Left lung (tissue), 14 donors: ENCODE measurements at places on chromosomes 16 and 17. TPM values are rescaled to one million over a fixed set of nuclear protein-coding genes. Genes with fewer than 3 reads are reported as not detected.
A peak's percentile ranks its signal among the peaks of the same experiment; 100 is the strongest.

The KCNAB3 gene
- 3.5 TPM for total RNA-seq

The BEAN1 gene
- total RNA-seq, result 0.65 TPM

The FGF11 gene
- 1.7 TPM for total RNA-seq

The CALCOCO2 gene
- 128 TPM for total RNA-seq

The KRTAP4-16 gene
- not detected for total RNA-seq

The KRT15 gene
- total RNA-seq, result 23.8 TPM

The CCDC144A gene
- 6.6 TPM for total RNA-seq

The EIF3CL gene
- total RNA-seq, result 42.2 TPM

The KRTAP4-4 gene
- total RNA-seq, result not detected

The EFNB3 gene
- 1.2 TPM for total RNA-seq

The ABI3 gene
- 23.8 TPM for total RNA-seq

The TMEM92 gene
- 4.4 TPM for total RNA-seq

DNA sequence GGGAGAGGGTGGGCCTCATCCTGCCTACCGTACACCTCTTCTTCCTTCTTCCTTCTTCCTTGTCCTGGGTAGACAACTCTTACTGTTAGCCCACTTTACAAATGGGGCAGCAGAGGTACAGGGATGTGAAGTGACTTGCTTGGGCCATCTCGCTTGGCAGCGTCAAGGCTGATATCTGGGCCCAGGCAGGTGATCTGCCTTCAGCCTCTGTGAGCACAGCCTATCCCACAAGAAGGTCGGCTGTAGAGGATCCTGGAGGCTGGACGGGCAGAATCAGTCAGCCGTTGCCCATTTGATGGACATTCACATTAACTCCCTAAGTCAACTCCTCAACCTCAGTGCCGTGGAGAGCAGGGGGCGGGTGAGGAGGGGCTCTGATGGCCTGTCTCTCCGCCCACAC lies 317.3 kb downstream of the CPPED1 start:
- DNase-seq, result no peak

- DNase-seq, result peak; percentile 60
These were observed 31.5 kb upstream of the B4GALNT2 start for GRCh38 chr17:49101054-49101534.

DNA sequence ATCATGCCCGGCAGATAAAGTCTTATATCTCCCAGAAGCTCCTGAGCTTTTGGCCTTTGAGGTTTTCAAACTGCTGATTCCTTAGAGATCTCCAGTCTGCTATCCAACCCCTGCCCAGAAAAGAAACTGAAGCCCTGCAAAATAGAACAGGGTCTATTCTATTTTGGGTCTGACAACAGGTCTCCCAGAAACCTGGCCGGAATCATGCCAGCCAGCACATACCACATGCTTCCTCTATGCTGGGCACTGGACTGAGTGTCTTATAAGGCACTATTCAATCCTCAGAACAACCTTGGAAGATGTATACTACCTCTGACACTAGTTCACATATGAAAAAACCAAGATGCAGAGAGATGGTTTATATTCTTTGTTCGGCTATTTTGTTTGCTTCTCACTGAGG lies 21.3 kb upstream of the GFOD2 start:
- no peak for DNase-seq

- no peak for DNase-seq
These were observed 58.1 kb downstream of the MPHOSPH6 start for GRCh38 chr16:82111944-82112343.

DNA sequence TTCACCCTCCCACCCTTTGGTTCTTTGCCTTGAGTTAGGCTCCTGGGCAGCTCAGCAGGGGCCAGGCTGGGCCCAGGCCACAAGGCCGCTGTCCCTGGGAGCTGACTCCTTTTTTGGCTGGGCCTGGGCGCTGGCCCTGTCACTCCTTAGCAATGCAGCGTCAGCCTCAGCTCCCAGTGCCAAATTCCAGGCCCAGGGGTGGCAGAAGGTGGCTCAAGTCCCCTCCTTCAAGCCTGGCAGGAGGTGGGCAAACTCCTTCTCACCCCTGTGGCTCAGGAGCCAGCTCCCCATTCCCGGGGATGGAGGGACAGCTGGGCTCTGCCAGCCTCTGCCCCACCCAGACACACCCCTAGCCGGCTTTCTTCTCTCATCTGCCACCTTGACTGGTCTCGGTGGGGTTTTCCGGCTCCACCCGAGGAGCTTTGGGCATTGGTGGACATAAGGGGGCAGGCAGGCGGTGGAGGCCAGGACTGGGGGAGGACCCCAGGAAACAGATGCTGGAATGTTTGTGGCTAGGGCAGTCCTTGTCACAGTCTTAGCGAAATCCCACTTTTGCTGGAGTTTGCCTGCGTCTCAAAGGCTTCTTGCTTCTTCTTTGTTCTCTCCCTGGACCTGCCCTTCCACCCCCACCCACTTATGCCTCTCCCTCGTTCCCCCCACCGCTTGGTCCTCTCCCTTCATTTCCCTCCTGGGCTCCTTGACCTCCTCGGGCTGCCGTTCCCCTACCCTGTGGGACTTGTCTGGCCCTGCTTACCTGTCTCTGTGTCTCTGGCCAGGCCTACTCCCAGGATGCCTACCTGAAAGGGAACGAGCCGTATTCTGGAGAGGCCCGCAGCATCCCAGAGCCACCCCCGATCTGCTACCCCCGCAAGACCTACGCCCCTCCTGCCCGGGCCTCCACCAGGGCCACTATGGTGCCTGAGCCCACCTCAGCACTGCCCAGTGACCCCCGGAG lies 37.4 kb downstream of the ARHGAP23 start:
- DNase-seq, result no peak

GRCh38 chr17:82175201-82175600 lies 37.4 kb downstream of the CCDC57 start:
- DNase-seq, result no peak

DNA sequence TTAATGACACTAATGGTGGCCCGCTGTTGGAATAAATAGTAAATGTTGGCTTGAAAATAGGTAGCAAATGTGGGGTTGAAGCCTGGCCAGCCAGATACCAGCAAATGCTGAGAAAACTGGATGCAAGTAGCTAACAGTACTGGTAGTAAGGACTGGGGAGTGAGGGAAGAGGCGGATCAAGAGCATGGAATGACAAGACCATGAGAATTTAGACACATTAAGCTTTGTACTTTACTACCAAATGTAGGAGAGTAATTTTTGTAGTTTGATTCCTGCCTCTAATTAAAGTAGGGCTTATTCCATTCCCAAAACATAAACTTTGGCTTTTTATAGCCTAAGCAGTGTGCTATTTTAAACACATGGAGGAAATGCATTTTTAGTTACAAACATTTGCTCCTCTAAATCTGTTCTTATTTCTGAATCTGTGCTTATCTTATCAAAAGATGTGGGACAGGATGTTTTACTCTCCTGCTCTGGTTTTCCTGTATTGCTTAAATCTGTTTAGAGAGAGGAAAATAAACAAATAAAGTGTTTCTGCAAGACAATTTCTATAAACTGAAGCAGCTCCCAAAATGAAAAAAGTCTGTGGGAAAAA lies 44.1 kb downstream of the CFDP1 start:
- no peak for DNase-seq

DNA sequence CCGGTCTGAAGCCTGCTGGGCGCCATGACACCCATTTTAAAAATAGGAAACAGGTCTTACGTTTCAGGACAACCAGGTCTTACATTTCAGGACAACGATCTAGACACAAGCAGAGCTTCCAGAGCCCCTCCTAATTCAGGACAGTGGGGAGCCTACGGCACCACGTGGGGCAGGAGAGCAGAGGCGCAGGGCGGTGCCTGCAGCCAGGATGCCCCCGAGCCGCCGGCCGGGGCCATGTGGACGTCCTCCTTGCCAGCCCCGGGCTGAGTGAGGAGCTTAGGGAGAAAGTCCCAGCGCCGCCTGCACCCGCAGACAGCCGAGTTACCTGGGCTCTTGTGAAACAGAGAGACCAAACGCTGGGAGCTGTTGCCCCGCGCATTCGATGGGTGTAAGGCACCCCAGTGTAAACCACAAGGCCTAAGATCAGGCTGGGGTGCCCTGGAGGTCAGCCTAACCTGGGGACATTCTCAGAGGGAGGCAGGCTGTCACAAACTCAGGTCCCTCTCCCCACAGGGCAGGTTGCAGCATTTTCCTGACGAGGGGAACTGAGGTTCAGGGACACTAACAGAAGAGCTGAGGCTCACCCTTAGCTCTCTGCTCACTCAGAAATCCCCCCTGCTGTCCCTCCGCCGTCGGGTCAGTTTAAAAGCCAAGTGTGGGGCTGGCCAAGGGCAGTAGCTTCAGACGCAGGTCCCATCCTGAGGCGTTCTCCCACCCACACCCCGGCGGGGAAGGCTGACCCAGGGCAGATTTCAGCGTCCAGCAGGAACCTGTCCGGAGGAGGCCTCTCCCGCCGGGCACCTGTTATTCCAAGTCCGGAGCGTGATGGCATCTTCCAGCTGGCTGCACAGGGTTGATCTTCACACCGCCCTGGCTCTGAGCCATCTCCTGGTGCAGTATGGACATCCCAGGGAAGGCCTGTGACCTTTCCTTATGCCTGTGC lies 1.8 kb upstream of the NOTUM start:
- DNase-seq, result no peak

GRCh38 chr16:68605746-68606145 lies 39.4 kb upstream of the CDH3 start:
- DNase-seq, result no peak

GRCh38 chr16:75309899-75310430 lies 58.5 kb upstream of the BCAR1 start:
- no peak for DNase-seq

DNA sequence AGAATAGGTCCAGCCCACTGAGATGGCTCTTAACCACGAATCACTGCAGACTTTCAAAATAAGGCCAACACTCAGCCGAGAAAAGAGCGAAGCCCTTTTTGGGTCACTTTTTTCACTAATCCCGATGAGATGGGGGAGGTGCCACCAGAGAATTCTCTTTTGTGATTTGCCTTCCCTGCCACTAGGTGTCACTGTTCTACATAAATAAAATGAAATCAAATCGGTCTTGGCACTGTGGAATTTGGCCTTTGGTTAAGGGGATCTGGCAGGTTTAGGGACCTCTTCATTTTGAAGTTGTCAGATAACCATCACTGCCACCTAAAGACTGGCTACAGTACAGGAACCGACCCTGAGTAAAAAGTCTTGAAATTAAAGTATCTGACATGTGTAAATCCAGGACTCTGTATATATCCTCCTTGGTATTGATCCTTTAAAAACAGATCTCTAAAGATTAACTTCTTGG lies 147.0 kb downstream of the HS3ST4 start:
- DNase-seq, result no peak

DNA sequence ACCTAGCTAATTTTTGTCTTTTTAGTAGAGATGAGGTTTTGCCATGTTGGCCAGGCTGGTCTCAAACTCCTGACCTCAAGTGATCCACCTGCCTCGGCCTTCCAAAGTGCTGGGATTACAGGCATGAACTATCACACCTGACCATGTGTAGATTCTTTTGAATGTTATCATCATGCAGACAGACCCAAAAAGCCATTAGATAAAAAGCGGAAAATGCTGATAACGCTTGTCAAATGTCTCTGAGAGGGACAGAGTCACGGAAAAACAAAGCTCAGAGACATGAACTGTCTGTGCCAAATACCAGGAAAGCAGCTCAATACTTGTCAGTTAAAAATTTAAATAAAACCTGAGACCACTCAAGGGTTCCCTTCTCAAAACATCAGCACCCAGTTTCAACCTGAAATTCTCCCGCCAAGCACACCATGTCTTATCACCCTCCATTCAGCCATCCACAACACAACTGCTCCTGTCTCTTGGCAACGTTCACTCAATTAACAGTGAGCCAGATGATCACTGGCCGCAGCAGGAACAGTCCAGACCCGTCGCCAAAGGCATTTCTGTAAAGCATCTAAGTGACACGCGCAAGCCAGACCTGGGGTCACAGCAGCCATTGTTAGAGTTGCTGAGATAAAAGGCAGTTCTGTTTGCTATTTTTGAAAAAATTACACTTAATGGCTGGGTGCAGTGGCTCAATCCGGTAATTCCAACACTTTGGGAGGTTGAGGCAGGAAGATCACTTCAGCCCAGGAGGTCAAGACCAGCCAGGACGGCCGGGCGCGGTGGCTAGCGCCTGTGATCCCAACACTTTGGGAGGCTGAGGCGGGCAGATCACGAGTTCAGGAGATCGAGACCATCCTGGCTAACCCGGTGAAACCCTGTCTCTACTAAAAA lies 29.7 kb downstream of the FANCA start:
- no peak for DNase-seq

GRCh38 chr16:5225931-5226655 lies 128.5 kb upstream of the EEF2KMT start:
- no peak for DNase-seq

GRCh38 chr17:17172990-17173389 lies 33.1 kb downstream of the PLD6 start:
- DNase-seq, result no peak

DNA sequence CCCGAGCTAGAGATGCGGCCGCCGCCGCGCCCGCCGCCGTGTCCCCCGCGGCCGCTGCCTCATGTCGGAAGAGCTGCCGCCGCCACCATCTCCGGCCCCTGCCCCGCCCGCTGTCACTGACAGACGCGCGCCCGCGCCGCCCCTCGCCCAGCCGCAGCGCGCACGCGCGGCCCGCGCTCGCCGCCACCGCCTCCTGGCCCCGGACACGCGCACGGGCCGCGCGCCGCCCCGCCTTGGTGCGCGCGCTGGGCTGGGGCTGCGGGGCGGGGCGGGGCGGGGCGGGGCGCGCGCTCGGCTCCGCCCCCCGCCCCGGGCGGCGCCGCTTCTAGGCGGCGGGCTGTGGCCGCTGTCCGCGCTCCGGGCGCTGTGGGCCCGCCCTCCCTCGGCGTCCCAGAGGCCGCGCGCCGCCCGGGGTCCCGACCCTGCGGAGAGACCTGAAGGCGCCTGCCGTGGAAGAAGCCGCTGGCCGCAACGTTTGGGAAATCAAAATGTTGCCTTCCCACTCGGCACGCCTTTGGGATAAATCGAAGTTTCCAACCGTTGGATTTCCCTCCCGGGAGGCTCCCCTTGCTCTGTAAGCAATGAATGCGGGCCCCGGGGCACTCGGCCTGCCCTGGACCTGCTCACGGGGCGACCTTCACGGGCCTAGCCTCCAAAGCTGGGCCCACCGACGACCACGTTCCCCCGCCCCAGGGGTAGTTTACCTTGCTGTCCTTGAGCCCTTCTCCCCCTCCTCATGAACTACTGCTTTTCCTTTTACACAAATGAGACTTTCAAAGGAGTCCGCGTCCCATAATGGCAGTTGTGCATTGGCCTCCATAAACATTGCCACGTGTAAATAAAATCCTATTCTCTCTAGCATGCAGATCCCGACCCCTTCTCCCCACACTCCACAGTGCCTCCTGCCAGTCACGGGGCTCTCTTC lies at the start of gene ADCY9:
Gene ADCY9, minus strand, starts transcription at position 118 of the 925 bp plus-strand sequence. CDS start 1,000 bp downstream, outside the sequence.
- DNase-seq, result peak; percentile 87
